ENCODE measurements at places on chromosomes 16 and 17.

- no peak for DNase-seq
These were observed 35.1 kb downstream of the IL21R start for GRCh38 chr16:27436921-27437650.

- DNase-seq, result no peak
These were observed 62.7 kb upstream of the SREBF1 start for GRCh38 chr17:17899486-17899885.

- DNase-seq, result no peak
These were observed 117.7 kb upstream of the FOXF1 start for GRCh38 chr16:86392436-86393152.

DNA sequence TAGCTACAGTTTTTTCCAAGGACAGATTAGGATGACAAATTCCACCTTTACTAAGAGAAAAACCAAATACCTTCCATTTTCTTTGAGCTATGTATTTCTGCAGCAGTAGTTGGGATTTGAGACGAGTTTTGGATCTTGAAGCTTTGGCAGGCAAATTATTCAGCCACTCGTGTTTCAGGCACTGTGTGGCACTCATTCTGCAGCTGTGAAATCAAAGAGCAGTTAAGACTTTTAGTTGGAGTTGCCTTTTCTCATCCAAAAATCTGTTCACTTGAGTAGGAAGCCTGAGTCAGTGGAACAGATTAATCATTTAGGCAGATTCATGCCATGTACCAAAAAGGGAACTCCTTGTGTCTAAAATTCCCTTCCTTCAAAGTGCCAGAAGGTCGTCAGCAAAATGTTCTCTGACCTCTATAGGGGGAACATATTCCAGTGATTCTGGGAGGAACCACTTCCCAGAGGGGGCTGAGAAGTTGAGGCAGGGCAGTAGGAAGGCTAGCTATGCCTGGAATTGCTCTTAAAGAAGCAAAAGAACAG is 20.1 kb downstream of the ORC6 start:
- DNase-seq, result no peak

DNA sequence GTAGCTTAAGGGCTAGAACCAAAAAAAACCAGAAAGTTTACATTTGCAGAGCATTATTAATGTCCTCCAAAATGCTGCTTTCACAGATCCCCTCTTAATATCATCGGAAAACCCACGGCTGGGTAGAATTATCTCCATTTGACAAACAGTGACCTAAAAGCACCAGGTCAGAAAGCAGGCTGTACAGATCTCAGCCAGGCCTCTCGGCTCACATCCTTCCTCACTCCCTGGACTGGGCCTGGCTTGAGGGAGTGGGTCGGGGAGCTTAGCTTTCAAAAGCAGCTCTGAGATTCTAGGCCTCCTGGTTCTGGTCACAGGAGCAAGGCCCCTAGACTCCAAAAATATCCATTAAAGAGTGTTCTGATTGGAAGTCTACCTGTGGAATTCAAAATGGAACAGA is 9.1 kb upstream of the SLC12A3 start:
- no peak for DNase-seq

DNA sequence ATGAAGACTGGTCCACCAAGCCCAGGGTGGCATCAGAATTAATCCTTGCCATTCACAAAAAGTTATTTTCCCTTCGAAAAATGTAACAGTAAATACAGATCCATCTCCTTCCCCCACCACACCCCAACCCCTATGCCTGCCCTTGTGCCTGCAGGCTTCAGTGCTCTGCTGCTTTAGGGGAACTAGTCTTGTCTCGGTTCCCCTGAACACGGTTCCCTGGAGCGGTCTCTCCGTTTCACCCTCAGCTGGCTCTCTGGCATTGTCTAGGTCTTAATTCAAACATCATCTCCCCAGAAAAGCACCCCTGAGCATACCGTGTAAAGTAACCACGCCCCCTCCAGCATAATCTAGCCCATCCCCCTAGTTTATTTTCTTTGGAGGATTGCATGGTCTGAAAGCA is 25.8 kb downstream of the EMP2 start:
- no peak for DNase-seq

GRCh38 chr16:24524855-24525677 is 14.3 kb upstream of the RBBP6 start:
- no peak for DNase-seq

GRCh38 chr16:82192665-82193064 is 22.6 kb upstream of the MPHOSPH6 start:
- no peak for DNase-seq

DNA sequence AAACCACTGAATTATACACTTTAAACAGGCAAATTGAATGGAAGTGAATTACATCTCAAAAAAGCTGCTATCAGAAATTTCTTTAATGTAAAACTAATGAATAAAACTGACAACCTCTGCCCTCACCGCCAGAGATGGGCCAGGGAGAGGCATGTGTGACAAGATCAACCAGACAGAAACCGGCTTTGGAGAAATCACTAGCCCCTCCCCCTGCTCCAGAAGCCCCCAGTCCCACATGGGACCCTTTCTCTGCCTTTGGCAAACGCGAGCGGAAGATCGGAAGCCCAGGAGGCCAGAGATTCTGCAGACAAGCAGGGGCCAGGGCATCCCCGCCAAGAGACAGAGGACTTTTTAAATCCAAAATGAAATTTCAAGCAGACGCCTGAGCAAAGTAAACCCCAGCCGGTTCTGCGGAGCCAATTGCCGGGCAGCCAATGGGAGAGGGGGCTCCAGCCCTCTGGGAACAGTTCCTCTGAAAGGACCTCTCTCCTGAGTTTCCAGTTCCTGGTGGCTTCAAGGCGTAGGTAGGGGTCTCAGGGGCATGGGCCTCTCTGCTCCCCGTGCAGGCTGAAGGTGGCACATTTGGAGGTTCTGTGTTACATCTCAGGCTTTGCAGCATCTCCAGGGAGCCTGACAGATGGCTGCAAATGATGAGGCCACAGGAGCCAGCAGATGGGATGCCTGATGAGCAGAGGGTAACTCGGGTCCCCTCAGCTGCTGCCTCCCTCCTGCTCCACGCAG is 118.1 kb downstream of the GSG1L start:
- DNase-seq, result no peak

DNA sequence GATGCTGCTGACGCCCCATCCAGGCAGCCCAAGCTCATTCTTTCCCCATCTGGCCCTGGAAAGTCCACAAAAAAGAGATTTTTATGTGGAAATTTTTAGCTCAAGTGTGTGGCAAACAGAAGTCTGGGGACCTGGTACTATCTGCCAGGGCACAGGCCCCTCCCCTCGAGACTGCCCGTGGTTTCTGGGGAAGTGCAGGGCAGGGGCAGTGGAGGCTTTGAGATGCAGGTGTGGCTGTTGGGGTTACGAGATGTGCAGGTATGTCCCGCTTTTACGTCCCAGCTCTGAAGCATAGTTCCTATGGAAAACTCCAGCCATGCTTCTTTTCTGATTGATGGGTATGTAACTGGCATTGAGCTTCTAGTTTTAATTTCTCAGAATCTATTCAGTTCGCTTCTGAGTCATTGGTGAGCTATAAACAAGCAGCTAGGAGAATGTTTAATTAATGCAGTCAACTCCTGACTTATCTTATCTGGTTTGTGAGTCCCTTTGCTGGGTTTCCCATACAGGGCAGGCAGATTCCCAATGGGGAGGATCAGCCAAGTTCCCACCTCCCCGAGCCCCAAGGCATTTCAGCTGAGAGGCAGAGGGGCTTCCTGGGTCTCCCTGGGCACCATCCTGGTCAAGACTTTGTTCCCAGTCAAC is 16.2 kb downstream of the TBX4 start:
- DNase-seq, result no peak

- DNase-seq, result no peak
These were observed 138.2 kb upstream of the COX10 start for GRCh38 chr17:13931111-13931526.

DNA sequence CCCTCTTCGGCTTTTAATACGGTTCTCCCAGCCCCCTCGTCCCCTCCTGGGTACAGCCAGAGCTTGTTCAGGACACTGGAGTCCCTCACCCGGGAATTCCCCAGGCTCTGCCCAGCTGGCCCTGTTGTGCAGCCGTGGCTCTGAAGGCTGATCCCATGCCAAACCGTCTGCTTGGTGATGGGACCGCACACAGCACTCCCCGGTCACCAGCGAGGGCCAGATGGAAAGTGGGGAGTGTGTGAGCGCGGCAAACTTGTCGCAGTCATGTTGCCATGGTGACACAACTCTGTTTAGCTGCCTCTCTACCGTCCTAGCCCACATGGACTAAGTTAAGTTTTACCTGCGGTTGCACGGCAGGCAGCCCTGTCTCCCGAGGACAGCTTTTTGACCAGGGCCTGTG is 107.9 kb downstream of the RAP1GAP2 start:
- no peak for DNase-seq

- DNase-seq, result no peak
These were observed 4.9 kb downstream of the FBXO39 start for GRCh38 chr17:6780886-6781285.

- DNase-seq, result no peak
These were observed 196.7 kb upstream of the CDH5 start for GRCh38 chr16:66169817-66170216.

- DNase-seq, result no peak
These were observed 708 bp downstream of the BAIAP2 start for GRCh38 chr17:81035521-81036196.

DNA sequence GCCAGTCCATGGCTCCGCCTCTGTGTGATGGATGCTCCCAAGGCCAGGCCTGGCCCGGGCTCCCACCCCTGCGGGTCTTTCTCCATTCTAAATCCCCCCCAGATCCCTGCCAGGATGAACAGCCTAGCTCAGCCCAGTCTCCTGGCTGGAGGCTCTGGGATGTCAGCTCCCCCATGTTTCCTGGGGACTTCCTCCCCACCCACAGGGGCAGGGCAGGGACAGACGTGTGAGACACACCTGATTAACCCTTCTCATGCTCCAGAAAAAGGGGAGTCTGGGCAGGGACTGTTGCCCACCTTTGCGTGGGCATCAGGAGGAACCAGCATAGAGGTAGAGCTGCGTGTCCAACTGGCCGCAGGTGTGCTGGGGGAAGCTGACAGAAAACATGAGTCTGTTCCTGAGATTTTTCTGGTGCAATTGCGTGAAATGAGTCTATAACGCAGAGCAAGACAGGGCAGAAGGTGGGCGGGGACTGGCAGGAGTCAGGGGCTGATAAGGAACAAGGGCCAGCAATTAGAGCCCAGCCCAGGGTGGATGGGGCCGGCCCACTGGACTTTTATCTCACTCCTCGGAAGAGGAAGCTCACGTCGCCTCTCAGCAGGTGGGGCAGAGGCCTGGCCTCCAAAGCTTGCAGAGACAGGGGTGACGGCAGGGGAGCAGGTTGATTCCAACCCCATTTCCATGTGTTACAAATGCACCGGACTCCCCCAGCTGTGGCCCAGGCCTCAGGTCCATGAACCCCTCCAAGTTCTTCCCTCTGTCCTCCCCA is 238.2 kb downstream of the RBFOX3 start:
- DNase-seq, result no peak

DNA sequence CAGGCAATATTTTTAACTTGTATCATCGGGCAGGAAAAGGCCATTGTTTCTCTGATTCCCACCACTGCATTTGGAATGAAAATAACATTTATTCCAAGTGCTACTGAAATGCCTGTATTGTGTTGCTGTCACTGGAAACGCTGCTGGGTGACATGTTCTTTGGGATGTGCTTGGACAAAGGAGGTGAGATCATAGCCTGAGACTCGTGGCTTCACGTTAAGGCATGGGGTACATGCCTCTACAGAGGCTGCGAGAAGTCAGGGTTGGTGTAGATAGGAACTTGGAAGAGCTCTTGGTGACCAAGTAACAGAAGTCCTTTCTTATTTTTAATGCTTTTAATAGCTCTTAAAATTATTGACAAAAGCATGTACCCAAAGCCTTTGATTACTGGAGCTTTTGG is 58.8 kb upstream of the MAF start:
- no peak for DNase-seq

DNA sequence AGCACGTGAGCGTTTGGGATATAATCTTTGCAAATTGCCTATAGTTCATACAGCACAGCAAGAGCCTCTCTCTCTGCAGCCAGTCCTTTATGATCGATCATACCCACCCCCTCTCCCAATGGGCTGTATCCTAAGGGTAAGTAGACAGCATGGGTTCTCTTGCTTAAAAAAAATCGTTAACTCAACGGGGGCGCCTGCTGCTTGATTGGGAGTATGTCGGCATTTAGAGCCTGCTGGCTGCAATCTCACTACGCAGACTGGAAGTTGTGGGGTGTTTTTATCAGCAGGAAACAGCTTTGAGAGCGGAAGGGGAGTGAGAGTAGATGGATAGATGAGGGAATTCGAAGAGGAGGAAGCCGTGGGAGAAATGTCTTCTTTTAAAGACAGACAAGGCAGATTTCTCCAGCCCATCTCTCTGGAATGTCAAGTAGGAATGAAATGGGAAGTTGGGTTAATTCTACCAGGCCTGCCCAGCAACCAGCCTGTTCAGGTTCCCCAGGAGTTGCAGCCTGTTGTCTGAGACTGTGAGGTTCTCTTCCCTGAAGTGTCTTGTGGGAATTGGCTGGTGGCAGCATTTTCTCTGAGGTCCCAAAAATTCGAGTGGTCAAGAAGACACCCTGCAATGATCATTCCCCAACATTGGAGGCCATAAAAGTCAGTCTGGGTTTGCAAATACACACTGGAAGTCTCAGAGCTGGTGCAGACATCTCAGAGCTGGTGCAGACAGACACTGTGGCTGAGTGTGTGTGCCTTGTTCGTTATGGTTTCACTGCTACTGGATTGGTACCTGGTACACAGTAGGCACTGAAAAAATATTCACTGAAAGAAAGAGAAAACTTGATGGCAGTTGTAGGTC is 65.6 kb downstream of the PRKCB start:
- DNase-seq, result no peak

DNA sequence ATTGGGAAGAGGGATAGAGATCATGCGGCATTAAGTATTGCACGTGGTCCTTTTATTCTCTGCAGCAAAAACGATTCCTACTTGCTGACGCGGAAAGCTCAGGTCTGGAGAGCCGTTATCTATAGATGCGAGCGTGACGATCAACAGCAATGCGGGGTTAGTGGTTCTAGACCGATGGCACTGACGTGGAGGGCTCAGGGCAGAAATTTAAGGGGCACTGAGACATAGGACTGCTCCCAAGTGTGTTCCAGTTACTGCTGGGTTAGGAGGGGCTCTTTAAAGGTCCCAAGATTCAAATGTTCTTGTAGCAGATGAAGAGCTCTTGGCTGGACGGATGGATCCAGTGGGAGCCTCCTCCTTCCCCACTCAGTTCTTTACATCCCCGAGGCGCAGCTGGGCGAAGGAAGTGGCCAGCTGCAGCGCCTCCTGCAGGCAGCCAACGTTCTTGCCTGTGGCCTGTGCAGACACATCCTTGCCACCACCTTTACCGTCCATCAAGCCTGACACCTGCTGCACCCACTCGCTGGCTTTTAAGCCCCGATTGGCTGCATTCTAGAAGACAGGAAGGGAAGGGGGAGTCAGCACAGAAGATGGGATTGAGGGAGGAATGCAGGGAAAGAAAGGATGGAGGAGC is 732 bp upstream of the EXOSC6 start:
- DNase-seq, result no peak

GRCh38 chr17:80071116-80071841 is 30.1 kb upstream of the GAA start:
- DNase-seq, result no peak

DNA sequence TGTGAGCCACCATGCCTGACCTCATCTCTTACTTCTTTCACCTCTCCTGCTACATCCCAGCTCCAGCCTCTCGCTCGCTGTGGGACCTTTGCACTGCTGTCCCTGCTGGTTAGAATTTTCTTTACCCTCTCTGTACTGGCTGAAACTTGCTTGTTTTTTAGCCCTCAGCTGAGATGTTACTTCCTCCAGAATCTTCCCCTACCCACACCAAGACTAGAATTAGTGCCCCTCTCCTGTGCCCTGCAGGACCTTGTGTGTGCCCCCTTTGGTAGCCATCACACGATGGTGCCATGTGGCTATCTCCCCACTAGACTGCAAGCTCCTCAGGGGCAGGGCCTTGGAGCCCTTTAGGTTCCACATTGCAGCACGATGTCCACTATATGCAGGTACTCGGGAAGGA is 84.1 kb downstream of the AIPL1 start:
- DNase-seq, result no peak

- DNase-seq, result no peak
These were observed 56.9 kb downstream of the MSI2 start for GRCh38 chr17:57313097-57313835.
